ENCODE measurements at places on chromosomes 2 and 18.

DNA sequence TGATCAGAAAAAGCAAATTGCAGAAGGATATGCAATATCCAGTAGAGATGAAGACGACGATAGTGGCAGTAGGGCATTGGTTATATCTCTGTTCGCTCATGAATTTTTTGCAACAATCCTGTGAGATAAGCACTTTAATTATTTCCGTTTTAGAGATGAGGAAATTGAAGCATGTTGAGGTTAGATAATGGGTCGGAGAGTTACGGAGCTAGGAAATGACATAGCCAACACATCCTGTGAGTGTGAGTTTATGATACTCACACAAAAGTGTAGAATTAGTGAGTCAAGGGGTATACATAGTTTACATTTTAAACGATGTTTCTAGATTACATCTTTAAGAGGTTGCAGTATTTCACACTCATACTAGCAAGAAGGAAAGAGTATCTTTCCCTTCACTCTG, 123.1 kb upstream of the ARL4C start:
- DNase-seq: no peak

DNA sequence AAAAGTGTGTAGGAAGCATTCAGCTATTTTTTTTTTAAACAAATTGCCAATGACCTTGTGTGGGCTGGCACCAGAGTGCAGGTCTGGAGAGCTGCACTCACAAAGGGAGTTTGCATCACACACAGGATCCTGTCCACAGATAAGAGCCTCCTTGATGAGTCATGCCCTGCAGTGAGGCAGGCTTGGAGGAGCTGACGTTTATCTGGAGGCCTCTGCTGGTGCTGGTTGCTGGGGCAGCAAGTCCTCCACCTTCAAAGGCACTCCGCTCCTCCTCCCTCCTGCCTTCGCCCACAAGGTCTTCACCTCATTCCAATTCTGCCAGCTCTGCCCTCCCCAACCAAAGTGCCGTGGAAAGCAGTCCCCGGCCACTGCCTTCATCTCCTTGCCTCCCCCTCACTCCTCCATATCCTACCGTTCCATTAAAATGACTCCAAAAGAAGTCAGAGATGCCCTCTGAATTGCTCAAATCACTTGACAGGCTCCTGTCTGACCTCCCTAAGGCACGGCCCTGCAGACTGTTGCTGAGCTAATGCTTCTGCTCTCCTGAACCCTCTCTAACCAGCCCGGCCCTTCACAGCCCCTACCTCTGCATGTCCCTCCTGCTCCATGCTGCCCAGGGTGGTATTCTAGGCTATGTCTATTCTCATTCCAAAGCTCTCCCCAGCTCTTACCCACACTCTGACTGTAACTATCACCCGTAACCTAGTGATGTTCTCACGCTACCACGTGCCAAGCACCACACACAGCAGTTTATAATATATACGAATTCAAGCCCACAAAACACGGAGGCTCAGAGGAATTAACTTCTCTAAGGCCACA, 30.9 kb downstream of the LONRF2 start:
- peak; percentile 55 for DNase-seq

- DNase-seq: no peak
These were observed 510.6 kb downstream of the XIRP2 start for GRCh38 chr2:167398873-167399272.

- DNase-seq: no peak
These were observed 206.8 kb downstream of the L3MBTL4 start for GRCh38 chr18:6207941-6208340.

DNA sequence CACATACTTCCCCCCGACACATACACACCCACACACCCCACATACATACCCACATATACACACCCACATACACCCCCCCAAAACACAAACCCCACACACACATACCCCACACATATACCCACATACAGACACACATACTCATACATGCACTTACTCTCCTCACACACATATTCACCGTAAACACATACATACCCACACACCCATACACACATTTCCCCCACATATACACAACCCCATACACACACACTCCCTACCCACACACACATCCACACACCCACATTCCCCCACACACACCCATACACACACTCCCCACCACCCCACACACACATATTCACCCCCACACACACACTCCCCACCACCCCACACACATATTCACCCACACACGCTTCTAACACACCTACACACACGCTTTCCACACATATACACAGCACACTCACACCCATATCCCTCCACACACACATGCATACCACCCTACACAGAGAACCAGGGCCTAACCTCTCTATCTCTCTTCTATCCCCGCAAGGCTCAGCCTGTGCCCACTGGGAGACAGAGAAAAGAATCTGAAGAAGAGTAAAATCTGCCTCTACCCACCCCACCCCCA, 182.4 kb upstream of the ETAA1 start:
- no peak for DNase-seq

DNA sequence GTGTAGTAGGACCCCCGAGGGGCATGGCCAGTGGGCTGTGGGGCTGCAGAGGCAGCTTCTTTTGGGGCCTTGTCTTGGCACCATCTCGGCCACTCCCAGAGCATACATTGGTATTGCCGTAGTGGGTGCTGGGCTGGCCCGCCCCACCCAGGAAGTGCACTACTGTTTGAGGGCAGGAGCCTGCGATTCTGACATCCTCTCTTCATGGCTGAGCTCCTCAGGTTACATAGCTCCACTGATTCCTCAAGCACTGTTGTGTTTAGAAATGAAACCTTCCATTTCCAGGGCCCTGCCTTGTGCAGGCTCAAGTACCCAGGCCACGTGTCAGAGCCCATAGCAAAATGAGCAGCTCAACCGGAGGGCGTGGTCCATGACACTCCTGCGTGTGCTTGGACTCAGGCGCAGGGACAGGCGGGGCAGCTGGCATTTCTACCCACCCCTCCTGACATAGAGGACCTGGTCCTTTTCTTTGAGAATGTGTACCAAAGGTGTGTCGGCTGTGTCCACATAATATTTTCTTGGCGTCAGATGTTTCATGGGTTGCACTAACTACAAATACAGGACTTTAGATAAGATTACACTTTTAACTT, 67.9 kb downstream of the DGKD start:
- no peak for DNase-seq

DNA sequence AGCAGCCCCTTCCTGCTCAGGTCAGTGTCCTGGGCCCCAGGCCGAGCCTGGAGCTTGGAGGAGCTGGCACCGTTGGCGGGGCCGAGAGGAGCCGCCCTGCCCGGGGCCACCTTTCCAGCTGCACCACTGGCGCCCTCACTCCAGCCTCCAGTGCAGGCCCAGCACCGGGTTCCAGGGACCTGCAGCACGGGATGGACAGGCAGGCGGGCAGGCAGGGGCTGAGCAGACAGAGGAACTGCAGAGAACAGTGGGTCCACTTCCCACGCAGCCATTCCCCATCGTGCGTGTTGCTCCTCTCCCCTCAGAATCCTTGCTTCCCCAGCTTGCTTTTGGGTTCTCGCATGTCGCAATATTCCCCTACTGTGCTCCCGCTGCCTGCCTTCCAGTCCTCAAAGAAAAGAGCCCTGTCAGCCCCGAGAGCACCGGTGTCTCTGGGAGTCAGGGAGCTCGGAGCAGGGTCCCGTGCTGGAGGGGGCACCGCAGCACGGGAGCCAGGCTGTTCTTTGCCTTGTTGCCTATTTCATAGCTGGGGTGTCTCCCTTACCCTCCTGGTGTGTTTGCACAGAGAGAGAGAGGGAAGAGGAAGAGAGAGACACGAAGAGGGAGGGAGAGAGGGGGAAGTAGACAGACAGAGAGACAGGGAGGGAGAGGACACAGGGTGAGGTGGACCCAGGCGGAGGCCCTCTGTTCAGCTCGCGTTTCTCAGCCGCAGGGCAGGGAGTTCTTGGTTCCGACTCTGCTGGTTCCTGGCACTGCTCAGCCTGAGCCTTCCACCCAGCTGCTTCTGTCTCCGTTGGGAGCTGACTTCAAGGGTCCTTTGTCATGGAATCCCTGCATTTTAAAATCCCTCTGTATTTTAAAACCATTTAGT, 126.0 kb downstream of the MBP start:
- DNase-seq: no peak

GRCh38 chr2:207478572-207478971, 51.2 kb upstream of the CREB1 start:
- DNase-seq: no peak

DNA sequence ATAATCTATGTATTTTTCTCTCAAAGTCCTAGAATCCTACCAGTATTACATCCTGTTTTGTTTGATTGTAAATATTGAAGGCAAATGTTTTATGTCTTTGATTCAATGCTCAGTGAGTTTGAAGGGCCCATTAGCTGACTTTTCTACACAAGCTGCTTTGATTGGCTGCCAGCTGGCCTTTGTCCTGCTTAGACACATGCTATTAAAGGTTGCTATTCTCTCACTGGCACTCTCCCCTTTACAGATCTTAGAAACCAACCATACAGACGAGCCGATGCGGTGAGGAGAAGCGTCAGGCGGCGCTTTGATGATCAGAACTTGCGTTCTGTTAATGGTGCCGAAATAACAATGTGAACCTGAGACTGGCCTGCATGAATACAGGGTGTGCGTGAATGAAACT, 69.7 kb downstream of the PRPF40A start:
- DNase-seq: no peak

DNA sequence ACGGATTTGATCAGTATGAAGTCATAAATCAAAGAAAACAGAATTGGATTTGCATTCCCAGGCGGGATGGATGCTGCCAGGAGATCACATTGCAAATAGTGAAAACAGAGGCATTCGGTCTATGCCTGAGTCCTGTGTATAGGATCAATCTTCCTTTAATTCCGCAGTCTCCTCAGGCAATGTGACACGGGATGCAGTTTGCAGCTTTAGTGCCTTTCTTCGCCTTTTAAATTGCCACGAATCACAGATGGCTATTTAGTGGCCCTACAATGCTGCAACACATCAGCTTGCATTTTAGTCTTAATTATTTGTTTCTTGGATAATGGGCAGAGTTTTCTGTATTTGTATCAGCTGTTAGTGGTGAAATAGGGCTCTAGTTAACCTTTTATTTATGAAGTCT, 6.8 kb downstream of the ADCYAP1 start:
- no peak for DNase-seq

GRCh38 chr2:45263147-45263546, 253.9 kb upstream of the SIX2 start:
- no peak for DNase-seq

- DNase-seq: no peak
These were observed 243.2 kb upstream of the BOD1L2 start for GRCh38 chr18:56903686-56904085.

GRCh38 chr2:38653715-38654527, 12.0 kb upstream of the GALM start:
- no peak for DNase-seq

GRCh38 chr2:38863061-38863695, 12.6 kb downstream of the DHX57 start:
- DNase-seq: no peak

DNA sequence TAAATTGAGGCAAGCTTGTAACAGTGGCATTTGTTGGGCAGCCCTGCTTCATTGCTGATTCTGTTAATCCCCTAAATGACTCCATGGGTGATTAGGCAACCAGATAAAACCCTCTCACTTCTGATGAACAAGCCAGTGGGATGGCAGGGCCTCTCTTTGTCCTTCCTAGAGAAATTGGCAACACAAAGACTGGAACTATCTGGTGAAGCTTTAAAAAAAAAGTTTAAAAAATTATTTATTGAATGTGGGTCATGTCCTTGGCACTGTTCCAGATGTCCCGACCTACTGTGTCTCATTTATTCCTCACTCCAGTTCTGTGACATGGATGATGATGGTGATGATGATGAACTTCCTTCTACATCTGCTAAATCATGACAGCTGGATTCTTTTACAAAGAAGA, 30.8 kb downstream of the NRP2 start:
- DNase-seq: no peak

- DNase-seq: no peak
These were observed 25.6 kb upstream of the LDLRAD4 start for GRCh38 chr18:13192970-13193369.

Measured in GM04503 (cell line).